ENCODE measurements at places on chromosomes 1 and 21.

- DNase-seq, result no peak
Measured at GRCh38 chr1:203186446-203187303, at the start of gene CHI3L1. Gene CHI3L1, minus strand, starts transcription at chr1:203186704. Its CDS starts 81 bp downstream, at chr1:203186623.

GRCh38 chr21:20618878-20619277 lies 379.3 kb upstream of the NCAM2 start:
- no peak for DNase-seq

GRCh38 chr21:34148419-34148804 lies 75.0 kb downstream of the MRPS6 start:
- no peak for DNase-seq

DNA sequence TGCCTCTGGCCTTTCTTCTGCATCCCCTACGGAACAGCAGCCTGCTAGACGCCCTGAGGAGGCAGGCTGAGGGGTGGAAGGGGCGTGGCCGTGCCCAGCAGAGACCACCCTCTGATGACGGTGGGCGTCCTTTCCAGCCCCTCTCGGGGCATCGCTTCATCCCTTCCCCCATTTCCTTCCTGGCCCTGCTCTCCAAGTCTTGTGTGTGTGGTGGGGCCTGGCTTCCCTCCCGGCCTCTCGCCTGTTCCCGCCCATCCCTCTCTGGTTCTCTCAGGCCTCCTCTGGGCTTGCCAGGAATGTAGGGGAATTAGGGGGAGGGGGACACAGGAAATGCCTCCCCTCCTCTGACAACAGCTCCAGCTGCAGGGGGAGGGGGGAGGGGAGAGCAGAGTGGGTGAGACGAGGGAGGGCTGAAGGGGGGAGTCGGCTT lies 51.1 kb downstream of the SKI start:
- no peak for DNase-seq

GRCh38 chr1:70084314-70084915 lies 121.0 kb downstream of the LRRC40 start:
- DNase-seq, result no peak

- no peak for DNase-seq
Measured at GRCh38 chr1:41618871-41619270, 134.4 kb upstream of the EDN2 start.

GRCh38 chr1:204206121-204206520 lies 7.7 kb downstream of the GOLT1A start:
- DNase-seq, result no peak

DNA sequence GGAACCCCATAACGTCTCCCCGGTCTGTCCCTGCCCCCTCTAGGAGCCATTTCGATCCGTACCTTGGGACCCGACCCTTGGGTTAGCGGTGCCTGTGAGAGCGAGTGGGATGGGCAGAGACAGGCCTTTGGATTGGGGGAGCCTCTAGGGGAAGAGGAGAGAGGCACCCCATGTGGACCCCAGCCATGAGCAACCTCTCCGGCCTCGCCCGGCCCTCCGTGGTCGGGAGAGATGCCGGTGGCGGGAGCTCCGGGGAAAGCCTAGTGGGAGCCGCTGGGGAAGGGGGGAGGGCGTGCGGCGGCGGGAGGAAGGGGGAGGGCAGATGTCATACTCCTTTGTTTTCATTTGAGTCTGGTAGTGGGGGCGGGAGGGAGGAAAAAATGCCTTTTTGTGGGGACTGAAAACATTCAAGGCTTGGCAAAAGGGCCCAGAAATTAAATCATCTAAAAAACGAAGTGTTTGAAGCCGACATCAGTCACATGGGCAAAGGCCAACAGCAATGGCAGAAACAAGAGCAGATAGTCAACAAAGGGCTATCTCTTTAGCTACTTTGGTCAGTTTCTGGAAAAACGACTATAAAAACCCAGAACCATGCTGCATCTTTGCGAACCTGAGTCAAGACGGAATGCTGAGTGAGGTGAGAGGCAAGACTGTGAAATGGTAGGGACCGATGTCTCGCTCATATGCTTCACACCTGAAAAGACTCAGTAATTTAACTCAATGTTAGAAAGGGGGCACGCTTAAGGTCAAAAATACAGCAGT lies 758 bp downstream of the PTBP2 start:
- no peak for DNase-seq

GRCh38 chr1:22143065-22144033 lies at the start of gene WNT4:
Gene WNT4, minus strand, starts transcription at chr1:22143097. Its CDS starts 175 bp downstream, at chr1:22142922.
- DNase-seq, result no peak

DNA sequence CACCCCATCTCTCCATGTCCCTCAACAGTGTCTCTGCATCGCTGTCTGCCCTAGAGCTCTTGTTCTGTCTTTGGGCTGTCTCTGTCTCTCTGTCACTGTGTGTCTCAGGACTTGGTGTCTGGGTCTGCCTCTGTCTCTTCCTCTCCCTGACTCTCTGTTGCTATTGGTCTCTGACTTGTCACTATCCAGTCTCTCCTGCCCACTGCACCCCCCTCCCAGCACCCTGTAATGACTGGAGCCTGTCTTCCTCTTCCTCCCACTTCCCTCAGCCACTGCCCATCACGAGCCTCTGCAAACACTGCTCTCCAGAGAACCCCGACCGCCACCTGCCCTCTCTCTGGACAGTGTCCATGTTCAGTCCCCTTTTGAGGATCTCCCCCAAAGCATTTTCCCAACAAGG lies 12.1 kb downstream of the PEAR1 start:
- DNase-seq, result no peak

GRCh38 chr1:161723459-161724141 lies 2.3 kb downstream of the FCRLB start:
- no peak for DNase-seq

- DNase-seq, result no peak
Measured at GRCh38 chr1:102941366-102941947, 166.9 kb downstream of the COL11A1 start.

- no peak for DNase-seq
Measured at GRCh38 chr1:44265656-44266358, 52.5 kb downstream of the DMAP1 start.

- no peak for DNase-seq
Measured at GRCh38 chr1:74399249-74399648, 113.2 kb downstream of the LRRC53 start.

DNA sequence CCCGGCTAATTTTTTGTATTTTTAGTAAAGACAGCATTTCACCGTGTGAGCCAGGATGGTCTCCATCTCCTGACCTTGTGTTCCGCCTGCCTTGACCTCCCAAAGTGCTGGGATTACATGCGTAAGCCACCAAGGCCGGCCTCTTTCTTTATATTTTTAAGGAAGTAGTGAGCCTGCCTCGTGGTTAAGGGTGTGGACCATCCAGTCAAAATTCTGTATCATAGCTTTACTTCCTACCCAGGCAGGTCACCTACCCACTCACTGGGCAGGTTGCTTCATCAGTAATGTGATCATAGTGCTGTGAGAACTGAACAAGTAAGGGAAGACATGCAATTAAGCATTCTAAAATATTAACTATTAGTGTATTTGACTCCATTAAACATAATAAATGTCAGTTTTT lies 8.1 kb upstream of the ACOT7 start:
- DNase-seq, result no peak

DNA sequence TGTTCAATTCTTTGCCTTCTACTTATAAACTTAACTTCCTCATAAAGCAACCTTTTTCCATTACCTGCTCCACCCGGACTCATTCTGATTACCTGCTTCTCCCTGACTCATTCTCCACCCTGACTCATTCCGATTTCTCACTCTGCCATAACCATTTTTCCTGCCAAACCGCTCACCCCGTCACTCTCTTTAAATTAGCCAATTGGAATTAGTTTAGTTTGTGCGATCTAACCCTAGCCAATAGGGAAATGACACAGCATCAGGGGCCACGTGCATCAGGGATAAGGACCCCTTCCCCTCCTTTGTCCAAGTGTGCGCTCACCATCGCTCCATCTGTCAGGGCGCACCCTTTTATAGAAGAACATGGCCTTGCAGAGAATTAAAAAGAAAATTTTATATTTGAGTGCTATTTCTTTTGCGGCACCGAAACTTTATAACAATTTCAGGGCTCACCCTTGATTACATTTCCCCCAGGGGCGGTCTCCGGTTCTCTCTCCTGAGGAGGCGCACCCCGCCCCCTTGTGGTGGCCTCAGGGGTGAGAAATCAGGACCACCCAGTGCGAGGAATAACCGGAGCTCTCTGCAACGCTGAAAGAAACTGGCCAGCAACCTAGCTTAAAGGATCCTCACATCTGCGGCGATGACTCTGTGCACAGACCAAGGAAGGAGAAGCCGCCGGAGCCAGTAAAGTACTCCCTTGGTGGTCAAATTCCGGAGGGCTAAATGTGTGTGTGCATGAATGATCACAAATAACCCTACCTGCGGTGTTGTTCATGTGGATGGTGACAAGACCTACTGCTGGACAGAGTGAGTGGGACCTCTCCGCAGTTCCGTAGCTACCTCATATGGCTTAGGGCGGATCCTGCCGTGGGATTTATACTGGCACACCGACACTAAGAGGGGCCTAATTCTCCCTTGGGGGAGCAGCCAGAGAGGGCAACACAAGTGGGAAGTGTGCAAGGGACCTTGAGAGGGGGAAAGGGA lies 30.3 kb upstream of the CBR3 start:
- peak; percentile 45 for DNase-seq

DNA sequence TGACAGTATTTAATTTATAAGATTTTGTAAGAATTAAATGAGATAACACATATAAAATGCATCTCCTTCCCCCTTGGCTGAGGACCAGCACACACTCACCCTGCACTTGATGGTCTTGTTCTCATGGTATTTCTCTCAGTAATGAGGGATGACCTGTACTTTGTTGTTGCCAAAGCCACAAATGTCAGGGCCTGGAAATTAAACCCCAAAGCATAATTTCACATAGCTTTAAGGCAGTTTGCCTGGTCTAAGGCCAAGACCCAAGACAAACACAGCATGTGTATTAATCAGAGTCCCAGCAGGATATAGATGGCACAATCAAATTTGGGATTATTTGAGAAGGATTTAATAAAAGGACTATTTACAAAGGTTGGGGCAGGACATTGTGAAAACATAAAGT lies 48.6 kb upstream of the EPS15 start:
- DNase-seq, result no peak

DNA sequence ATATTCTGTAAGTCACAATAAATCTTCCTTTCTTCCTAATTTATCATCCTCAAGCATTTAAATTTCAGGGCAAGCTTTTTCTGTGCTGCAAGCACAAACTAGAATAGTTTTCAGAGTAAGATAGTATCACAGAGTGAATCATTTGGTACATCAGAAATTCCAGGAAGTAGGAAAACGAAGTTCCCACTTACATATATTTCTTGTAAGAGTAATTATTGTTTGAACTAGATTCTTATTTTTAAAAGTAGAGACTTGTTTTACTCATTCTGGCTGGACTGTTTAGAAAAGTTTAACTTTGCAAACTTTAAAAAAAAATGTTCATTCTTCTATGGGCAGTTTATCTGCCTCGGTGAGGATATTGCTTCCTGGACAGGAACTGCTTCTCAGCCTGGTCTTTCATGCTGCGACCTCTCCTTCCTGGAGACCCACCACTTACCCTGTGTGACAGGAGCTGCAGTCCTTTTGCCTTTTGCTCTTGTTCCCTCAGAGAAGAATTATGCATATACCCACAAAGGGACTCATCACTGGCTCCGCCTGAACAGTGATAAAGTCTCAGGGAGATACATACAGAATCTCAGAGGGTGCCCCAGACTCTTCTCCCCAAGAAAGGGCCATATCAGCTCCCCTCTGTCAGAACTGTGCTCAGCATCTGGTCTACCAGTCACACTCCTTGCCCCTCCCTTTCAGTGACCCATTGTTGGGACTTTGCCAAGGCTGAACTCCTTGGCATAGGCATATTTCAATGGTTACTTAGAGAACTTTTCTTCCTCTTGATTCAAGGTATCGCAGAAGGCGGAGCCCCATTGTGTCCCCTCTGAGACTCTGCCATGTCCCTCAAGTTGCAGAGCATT lies 102.7 kb upstream of the CD55 start:
- DNase-seq, result no peak

DNA sequence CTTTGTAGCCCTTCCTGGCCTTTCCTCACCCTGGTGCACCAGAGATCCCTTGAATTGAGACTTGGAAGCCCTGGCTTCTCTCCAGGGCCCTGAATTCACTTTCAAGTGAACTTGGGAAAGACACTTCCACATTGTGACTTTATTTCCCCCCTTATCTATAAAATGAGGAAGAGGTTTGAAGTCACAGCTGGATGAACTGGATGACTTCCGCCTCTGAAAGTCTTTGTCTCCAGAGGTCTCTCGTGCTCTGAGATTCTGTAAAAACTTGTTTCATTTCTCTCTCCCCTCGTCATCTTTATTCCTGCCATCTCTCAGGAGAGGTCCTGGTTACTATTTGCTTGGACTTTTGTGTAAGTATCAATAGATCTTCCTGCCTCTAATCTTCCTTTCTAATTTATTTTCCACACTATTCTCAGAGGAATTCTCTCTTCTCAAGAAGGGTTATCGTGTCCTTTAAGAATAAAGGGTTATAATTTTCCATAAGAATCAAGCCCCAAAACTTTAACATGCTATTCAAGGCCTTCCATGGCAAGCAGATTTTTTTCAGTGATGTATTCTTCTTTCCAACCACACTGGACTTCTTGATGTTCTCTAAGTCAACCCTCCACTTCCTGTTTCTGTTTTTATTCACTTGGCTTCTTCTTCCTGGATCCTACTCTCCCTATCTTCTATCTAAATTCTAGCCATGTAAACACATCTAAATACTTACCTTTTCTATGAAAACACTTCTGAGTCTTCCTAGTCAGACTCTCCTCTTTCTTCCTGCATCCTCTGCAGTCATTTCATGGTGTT lies 6.5 kb upstream of the RPTN start:
- no peak for DNase-seq

DNA sequence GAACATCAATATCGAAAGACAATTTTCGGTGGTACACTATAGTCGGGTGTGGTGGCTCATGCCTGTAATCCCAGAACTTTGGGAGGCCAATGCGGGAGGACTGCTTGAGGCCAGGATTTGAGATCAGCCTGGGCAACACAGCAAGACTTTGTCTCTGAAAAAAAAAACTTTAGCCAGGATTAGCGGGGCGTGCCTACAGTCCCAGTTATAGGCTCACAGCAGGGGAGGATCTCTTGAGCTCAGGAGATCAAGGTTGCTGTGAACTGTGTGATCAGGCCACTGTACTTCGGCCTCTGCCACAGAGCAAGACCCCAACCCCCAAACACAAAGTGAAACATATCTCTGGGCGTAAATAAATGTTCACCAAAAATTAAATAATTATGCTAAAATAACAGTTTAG lies 1.6 kb downstream of the TADA1 start:
- no peak for DNase-seq

GRCh38 chr21:46515109-46515508 lies 56.4 kb downstream of the DIP2A start:
- DNase-seq, result no peak

GRCh38 chr1:53811414-53811851 lies 26.7 kb downstream of the NDC1 start:
- no peak for DNase-seq

GRCh38 chr21:44471996-44472395 lies 16.7 kb downstream of the LRRC3 start:
- DNase-seq, result no peak

GRCh38 chr1:153431928-153432327 lies 15.6 kb downstream of the S100A7A start:
- DNase-seq, result no peak

GRCh38 chr1:167288390-167289074 lies 67.8 kb downstream of the POU2F1 start:
- no peak for DNase-seq

Measured in stimulated activated CD8-positive, alpha-beta memory T cell treated with anti-CD3 and anti-CD28 coated beads, Interleukin-4, amount 100 ng/mL, for 1 hour (primary cell).